ENCODE measurements at places on chromosomes 5 and 9. TPM values are rescaled to one million over a fixed set of nuclear protein-coding genes. Genes with fewer than 3 reads are reported as not detected.

GRCh38 chr9:125663127-125663526 lies 43.9 kb downstream of the MAPKAP1 start:
- H3K27ac ChIP-seq: no peak overlapping the region
- DNase-seq: no peak
- no peak overlapping the region for H3K4me3 ChIP-seq

DCP2 gene
- 12.9 TPM for total RNA-seq

- no peaks in the 10 kb centered on the region for H3K36me3 ChIP-seq
- no peak for DNase-seq
- H3K4me1 ChIP-seq: no peaks in the 10 kb centered on the region
- H3K27ac ChIP-seq: no peak overlapping the region
These were observed 104.7 kb upstream of the IER5L start for GRCh38 chr9:129282731-129283211.

SHROOM1 gene
- total RNA-seq: 15.4 TPM

DNA sequence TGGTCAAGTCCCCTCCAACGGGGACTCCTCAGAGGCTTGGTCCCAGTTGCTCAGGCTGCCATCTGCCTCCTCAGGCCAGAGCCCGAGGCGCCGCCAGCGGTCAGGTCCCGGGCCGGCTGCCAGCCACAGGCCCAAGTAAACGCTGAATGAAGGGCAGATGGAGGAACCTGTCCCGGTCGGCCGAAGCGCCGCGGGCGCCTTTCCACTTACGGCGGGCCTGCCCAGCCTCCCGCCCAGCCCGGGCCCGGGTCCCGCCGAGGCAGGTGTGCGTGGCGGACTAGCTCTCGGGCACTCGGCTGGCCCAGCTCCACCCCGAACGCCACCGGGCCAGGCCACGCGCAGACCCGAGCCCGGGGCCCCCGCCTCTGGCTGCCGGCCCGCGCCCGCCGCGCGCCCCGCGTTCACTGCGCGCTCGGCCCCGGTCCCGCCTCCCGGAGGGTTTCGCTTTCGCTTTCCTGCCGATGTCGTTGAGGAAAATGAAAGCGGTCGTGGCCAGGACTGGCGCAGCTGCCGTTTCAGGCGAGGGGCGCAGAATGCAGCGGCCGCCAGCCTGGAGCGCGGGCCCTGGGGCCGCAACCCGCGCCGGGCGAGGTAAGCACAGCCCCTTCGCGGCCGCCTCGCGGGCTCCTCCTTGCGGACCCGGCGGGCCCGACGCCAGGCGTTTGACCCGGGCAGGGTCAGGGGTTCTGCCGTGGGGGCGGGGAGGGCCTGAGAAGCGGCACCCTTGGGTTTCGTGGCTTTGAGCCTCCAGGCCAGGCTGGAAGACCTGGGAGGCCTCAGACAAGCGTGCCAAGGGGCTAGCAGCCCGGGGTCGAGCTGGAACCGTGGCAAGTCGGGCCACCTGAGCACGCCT lies 41.2 kb downstream of the SLC22A5 start:
- peak overlapping the region; percentile 91 for H3K27ac ChIP-seq
- H3K36me3 ChIP-seq: no peaks in the 10 kb centered on the region
- peak overlapping the region; percentile 81 for H3K4me3 ChIP-seq

DNA sequence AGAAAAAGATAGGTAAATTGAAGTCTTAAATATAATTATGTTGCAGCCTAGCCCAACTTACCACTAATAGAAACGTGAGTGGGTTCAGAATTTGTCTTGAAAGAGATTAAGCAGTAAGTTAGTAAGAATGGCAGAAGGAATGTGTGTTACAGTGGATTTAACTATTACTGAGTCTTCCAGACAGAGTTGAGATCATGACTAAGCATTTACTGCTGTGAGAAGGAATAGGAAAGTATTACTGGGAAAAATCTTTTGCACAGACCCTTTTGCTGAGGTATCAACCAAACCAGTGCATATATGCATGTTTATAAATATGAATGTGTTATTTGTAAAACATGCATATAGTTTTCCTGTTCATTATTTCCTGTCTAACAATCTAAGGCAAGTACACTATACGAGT lies 112.8 kb upstream of the EFNA5 start:
- H3K4me3 ChIP-seq: no peak overlapping the region
- H3K27me3 ChIP-seq: no peaks in the 10 kb centered on the region
- H3K27ac ChIP-seq: no peak overlapping the region
- no peak for DNase-seq
- no peaks in the 10 kb centered on the region for H3K4me1 ChIP-seq

Data from thoracic aorta (tissue), 2 donors.